ENCODE measurements at places on chromosomes 6 and 20.
A peak's percentile ranks its signal among the peaks of the same experiment; 100 is the strongest.

GRCh38 chr6:15413466-15414234, 167.8 kb downstream of the JARID2 start:
- DNase-seq: no peak

DNA sequence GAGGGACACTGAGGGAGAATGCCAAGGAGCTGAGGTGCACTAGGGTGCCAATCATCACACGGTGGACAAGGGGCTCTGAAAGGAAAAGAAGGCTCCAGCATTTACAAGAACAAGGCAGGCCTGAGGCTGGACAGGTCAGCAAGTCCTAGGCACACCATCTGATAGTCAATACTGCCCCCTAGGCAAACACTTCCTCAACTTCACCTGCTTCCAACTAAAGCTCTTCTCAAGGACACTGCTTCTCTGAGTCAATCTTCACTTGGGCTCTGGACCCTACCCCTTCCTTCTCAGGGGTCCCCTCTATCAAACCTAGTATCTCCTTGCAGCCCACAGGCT, 37.7 kb upstream of the SLC4A11 start:
- DNase-seq: no peak

DNA sequence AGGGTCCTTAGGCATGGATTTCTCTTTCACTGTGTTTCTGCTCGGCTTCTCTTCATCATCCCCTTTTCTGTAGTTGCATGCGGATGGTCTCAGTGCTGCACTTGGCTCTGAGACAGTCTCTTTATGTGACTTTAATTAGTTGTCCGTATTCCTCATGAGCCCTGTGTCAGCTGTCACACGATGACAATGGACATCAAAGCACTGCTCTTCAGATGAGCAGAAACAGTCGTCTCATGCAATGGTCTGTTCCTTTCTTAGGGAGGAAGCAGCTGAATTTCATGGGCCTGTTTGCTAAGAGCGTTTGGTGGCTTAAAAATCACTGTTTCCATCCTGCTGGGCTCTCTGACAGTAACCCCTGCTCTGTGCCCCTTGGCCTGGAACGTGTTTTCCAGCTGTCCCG, 64.9 kb downstream of the SYTL3 start:
- DNase-seq: no peak

- no peak for DNase-seq
Observed at GRCh38 chr20:6744805-6745204, 22.7 kb upstream of the BMP2 start.

DNA sequence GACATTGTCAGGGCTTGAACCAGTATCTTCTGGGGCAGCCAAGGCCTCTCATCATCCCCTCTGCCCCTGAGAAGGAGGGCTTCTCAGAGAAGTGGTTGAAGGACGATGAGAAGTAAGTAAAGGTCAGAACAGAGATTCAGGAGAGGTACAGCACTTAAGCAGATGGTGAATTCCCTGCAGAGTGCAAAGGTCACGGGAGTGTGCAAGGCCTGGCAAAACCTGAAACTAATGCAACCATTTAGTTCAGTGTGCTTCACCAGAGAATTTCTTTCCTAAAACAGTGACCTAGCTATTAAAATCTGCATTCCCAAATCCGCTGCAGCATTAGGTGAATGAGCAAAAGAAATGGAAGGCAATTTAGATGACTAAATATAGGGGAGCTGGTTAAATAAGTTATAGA, 58.4 kb downstream of the TRERF1 start:
- DNase-seq: no peak

GRCh38 chr20:59148701-59149493, 14.7 kb upstream of the ZNF831 start:
- DNase-seq: no peak

DNA sequence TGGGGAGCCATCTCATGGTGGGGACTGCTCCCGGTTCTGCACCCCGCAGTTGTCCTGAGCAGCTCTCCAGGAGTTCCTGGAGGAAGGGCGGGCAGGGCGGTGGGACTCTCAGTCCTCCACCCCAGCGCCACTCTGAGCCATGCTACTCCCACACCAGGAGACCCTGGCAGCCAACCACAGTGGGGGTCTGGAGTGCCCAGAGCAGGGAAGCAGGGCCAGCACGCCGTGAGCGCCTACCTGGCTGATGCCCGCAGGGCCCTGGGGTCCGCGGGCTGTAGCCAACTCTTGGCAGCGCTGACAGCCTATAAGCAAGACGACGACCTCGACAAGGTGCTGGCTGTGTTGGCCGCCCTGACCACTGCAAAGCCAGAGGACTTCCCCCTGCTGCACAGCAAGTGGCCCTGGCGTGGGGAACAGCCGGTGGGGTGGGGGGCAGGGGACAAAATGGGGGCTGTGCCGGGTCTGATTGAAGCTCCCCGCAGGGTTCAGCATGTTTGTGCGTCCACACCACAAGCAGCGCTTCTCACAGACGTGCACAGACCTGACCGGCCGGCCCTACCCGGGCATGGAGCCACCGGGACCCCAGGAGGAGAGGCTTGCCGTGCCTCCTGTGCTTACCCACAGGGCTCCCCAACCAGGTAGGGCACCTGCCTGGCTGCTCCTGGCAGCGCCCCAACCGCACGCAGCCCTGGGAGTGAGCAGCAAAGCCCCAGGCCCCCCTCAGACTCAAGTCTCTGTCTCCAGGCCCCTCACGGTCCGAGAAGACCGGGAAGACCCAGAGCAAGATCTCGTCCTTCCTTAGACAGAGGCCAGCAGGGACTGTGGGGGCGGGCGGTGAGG, 1.6 kb upstream of the TNFRSF6B start:
- DNase-seq: no peak

DNA sequence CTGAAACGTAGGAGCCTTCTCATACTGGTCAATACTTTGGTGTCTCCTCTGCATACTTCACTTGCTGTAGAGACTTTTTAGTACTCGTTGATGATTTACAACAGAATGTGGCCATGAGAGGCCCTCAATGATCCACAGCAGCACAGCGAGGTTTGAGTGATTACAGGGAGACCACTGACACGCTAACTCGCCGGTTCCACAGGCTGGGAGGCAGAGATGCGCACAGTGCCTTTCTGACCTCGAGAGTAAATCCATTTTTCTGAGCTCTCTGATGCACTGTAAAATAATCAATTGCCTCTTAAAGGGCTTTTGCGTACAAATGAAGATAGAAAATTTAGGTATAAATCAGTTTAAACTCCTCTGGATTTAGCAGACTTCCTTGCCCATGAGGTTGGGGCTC, 56.2 kb upstream of the TBC1D7 start:
- DNase-seq: no peak

GRCh38 chr6:30721198-30722024, 1.3 kb downstream of the TUBB start:
- DNase-seq: peak; percentile 42

- DNase-seq: no peak
Observed at GRCh38 chr6:12327391-12327790, 37.2 kb downstream of the EDN1 start.

DNA sequence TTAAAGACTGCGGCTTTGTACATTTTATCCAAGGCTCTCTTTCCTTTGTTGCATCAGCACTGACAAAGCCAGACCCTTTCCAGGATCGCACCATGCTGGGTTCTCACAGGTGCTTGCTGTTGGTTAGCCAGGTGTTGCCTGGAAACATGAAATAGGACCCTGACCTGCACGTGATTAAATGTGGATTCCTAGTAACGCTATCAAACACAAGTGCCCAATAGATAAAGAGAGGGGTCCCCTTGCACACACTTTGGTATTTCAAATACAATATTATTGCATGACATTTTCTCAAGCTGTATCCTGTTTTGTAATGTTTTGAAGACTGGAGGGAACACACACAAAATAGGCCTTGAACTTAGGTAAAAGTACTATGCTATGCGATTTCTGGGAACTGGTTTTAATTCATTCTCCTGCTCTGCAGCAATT, 73.3 kb downstream of the AKAP12 start:
- DNase-seq: peak; percentile 84

DNA sequence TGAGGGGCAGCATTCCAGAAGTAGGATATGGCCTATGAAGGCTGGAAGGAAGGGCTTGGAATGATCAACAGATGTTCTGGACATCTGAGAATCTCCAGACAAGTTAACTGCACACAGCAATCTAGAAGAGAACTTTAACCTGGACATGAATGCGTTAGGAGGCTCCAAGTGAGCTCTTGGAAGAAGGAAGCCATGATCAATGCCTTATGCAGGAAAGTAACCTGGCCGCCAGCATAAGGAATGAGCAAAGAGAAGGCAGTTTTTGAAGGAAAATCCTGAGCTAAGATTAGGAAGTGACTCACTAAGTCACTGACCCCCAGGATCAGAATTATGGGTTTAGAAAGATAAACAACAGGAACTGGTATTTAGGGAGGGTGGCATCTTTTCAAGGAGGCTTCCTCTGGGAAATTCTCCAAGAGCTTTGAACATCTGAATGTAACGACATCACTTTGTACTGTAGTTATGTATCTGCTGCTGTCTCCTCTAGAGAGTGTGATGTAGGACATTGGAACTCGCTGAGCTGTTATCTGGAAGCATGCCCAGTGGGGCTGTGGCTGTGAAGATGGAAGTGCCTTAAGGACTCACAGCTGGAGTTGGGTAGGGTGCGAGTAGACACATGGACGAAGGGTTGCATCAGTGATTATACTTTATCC, 236.8 kb downstream of the PACRG start:
- no peak for DNase-seq

DNA sequence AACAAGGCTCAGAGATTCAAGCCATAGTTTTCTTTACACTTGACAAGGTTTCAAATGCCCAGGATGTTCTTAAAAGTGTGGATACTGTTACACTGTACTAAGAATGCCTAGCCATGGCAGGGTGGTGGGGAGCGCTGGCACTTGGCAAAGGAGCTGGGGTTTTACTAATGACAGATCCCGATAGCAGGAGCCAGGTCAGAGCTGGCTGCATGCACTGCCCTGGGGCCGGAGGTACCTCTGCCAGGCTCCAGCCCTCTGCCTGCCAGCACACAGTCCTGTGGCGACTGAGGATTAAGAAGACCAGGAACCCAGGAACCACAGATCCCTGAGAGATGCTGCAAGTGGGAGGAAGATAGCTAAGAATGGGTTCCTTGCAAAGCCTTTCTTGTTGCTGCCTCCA, 260.3 kb downstream of the ALDH8A1 start:
- no peak for DNase-seq

DNA sequence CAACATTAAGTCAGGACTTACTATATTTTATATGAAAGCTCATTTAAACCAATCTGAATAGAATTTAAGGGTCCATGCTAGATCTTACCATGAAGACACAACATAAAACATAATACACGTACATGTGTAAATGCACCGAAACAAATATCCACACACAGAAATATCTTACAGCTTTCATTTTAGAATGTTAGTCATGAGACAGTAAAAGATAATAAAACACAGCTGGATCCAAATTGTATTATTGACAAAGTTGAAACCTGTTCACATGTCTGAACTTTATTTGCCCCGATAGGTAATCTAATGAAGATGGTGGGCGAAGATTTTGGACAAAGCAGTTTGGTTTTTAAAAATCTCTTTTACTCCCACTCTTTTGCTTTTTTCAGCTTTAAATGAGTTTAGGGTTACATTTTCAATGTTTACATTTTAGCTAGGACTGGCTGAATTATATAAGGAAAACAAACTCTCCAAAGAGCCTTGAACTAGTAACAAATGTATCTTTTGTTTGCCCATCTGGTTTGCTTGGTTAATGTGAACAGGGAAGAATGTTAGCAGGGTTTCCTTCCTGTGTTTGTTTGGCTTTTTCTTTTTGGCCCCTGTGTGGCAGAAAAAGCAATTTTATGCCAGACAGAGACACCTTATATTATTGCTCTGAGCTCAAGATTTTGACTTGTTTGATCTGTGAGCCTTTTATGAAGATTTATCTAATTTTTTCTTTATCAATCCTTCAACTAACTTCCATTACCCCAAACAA, 5.1 kb upstream of the TMEM181 start:
- DNase-seq: no peak

GRCh38 chr6:43970068-43970912, 157.0 kb downstream of the MRPL14 start:
- DNase-seq: no peak

DNA sequence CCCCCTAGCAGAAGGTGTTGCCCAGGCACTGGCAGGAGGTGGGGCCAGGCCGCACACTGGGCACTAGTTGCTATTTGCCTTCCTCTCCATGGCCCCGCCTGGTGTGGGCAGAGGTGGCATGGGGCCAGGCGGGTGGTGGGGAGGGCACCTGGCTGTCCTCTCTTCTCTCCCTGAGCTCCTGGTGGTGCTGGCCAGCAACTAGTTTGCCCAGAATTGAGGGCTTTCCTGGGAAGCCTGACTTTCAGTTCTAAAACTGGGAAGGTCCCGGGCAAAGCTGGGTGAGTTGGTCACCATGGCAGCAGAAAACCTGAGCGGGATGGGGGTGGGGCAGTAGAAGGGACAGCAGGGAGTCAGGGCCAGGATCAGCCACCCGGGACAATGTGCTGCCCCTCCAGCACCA, 48.2 kb downstream of the RBM38 start:
- no peak for DNase-seq

GRCh38 chr20:51284176-51284575, 258.3 kb downstream of the NFATC2 start:
- DNase-seq: no peak

DNA sequence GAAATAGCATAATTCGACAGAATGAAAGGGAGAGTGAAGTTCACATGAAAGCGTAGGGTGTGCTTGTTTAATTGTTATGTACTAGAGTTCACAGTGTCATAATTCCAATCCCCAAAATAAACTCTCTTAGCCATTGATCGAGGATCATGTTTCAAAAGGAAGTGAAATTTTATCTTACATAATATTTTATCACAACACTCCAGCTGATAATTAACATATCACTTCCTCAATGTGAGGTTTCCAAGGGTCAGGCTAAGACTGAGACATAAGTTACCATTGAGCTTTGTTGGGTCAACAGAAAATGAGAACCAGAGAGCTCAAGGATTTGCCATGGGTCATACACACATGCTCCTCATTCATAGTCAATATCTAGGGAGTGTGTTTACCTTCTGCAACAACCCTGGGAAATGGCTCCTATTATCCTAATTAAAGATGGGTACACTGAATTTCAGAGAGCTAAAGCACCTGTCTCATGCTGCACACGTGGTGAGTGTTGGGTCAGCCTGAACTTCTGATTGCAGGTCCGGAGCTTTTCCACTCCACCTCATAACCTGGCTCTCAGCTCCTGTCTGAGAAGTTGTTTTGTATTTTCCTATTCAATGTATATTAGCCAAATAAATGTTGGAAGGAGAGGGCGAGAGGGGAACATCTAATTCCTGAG, 3.0 kb downstream of the GSTA2 start:
- DNase-seq: no peak

GRCh38 chr20:63042448-63043071, 35.8 kb upstream of the BHLHE23 start:
- DNase-seq: no peak

GRCh38 chr20:62404112-62404665, 2.9 kb downstream of the CABLES2 start:
- DNase-seq: no peak

GRCh38 chr6:74103417-74103816, 407.4 kb downstream of the CD109 start:
- DNase-seq: no peak
